ENCODE measurements at places on chromosomes 1 and 21.

DNA sequence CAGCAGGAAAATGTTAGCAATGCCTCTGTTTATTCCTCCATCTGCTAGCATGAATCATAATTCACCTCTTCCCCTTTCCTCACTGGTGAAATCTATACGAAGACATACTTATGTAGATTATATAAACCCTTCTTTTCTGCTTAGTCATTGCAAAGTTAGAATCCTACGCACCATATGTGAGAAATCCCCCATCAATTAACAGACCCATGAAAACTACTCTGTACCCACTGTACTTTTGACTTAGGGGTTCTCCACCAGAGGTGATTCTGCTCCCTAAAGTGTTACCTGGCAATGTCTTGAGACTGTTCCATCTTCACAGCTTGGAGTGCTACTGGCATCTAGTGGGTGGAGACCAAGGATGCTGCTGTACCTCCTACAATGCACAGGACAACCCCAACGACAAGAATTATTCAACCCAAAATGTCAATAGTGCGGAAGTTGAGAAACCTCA is 49.6 kb upstream of the KCTD3 start:
- no peak for DNase-seq

- DNase-seq, result no peak
Observed at GRCh38 chr1:184635347-184635979, 119.2 kb downstream of the EDEM3 start.

DNA sequence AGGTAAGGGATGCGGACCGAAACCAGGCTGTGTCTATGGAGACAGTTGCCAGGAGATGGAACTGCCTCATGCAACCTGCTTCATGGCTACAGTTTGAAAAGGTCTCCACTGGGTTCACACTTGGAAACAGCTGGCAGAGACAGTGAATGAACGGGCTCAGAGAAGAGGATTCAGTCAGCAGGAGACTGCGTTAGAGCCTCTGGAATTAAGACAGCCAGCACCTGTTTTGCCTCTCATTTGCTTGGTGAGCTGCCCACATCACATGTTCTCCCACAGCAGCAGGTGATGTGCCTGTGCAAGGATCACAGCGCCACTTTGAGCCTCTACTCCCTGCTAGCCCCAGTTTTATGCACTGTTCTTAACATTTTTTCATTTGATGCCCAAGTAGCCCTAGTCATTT is 321.0 kb downstream of the PLPP3 start:
- DNase-seq, result no peak

DNA sequence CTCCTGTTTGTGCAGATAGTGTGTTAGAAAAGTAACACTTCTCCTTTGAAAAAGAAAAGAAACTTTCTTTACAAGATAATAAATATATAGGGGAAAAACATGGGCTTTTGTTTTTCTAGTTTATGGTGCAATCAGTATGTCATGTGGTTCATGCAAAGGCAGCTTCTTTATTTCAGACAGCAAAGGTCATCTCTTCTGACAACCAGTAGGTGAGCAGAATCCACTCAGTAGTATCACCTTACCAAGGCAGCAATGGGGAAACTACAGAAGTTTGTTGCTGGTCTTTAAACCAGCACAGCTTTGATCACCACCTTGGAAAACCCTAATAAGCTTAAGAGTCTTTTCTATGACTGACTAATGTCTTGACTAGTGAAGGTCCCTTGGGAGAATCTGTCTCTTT is 13.0 kb upstream of the SAMSN1 start:
- DNase-seq, result no peak

DNA sequence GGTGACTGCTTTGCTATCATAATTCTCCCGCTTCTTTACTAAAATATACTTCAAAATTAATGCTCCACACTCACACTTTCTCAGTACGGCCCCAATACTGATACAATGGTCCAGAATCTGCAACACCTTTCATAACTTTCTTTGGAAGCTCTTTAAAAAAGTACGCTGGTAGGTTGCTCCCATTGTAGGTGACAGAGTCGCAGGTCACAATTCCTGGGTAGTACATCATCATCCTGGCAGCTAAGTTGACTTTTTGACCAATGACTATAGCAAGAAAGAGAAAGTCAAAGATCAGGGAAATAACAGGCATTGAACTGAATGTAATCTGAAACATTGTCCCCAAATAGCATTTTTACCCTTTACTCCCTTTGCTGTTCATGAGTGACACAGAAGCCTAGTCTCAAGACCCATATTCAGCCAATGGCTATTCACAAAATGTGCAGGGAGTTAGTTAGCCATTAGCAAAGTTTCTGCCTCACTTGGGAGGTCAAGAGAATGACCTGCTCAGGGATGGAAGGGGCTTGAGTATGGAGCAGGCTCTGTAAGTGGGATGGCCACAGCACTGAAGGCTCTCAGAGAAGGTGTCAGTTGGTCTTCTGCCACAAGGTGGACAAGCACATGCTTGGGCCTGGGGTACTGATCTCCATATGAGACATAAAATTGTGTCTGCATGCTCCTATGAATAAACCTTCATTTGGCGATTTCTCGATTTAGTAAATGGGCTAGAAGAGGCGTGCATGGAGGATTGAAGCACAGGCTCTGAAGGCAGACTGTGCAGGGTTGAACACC is 35.4 kb downstream of the ADCY10 start:
- DNase-seq, result no peak

- no peak for DNase-seq
Observed at GRCh38 chr1:179038528-179039281, 13.0 kb downstream of the FAM20B start.

GRCh38 chr1:32647308-32648134 is 2.8 kb downstream of the ZBTB8OS start:
- no peak for DNase-seq

DNA sequence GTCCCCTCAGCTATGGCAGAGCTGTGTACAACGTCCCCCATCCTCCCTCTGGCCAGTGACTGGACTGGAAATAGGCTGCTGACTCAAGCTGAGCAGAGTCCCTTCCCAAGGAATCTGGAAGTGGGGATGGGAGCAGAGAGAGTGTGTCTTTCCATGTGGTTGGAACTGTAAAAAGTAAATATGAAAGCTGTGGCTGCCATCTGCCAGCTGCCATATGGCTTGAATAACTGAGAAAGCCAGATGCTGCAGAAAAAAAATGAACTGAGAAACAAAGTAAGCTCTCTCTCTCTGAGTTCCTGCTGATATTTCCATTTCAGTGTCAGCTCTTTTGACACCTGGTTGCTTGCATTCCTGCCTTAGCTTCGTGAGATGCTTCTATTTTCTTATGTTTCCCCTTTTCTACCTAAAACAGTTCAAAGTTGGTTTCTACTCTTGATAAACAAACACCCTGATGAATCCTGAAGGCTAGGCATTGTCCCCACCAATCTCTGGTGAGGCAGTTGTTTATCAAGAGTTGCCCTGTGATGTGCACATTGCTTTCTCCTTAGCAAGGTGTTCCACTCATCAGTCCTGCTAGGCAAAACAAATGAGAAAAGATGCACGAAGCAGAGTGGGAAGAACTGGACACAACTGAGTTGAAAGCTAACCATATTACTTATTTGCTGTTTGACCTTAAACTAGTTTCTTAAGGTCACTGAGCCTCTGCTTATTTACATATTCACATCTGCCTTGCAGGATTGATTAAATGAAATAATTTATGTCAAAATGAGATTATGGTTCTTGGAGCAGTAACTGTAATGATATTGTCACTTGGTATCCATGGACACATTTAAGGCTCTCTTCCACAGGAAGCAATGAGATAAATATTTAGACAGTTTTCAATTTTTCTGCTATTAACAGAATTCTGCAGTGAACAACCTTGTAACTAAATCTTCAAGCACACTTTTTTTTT is 16.6 kb upstream of the DR1 start:
- no peak for DNase-seq

GRCh38 chr1:206067486-206068227 is 14.7 kb downstream of the RHEX start:
- DNase-seq, result no peak

GRCh38 chr1:43319766-43320165 is 17.9 kb upstream of the MPL start:
- DNase-seq, result no peak

DNA sequence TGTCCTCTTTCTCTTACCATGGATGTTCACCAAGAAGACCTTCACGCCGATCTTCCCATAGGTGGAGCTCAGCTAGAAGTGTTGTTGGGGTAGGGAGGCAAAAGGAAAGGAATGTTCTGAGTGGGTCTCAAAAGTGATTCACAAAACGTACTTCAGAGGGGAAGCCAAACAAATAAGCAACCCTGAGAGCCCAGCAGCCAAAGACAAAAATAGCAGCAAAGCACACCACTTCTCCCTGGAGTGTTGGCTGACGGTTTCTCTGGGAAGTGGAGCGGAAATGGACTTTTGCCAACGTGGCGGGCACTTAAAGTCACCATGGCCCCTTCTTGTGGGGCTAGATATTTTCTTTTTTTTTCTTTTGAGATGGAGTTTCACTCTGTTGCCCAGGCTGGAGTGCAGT is 23.1 kb downstream of the SLC26A9 start:
- no peak for DNase-seq

DNA sequence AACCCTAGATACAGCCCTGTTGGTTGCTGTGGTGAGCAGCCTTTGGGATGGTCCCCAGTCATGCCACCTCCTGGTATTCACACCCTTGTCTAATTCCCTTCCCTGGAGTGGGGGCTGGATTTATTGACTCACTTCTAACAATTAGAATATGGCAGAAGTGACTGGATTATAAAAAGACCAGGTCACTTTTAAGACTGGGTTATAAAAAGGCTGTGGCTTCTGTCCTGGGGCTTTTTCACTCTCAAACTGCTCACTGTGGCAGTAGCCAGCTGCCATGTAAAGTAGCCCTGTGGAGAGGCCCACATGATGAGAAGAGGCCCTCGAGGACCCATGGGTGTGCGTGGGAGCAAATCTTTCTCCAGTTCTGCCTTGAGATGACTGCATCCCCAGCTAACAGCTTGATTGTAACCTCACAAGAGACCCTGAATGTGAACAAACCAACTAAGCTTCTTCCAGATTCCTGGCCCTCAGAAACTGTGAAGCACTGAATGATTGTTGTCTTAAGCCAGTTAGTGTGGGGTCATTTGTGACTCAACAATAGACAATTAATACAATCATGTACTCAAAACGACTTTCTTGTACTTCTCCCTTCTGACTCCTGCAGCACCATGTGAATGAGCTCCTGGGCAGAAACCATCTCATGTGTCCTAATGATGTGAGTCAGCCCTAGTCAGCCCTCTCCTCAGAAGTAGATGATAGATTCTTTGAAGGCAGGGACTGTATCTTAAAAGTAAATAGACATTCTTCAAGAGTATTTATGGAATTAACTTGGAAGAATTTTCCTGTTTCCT is 234.9 kb downstream of the TNR start:
- no peak for DNase-seq

DNA sequence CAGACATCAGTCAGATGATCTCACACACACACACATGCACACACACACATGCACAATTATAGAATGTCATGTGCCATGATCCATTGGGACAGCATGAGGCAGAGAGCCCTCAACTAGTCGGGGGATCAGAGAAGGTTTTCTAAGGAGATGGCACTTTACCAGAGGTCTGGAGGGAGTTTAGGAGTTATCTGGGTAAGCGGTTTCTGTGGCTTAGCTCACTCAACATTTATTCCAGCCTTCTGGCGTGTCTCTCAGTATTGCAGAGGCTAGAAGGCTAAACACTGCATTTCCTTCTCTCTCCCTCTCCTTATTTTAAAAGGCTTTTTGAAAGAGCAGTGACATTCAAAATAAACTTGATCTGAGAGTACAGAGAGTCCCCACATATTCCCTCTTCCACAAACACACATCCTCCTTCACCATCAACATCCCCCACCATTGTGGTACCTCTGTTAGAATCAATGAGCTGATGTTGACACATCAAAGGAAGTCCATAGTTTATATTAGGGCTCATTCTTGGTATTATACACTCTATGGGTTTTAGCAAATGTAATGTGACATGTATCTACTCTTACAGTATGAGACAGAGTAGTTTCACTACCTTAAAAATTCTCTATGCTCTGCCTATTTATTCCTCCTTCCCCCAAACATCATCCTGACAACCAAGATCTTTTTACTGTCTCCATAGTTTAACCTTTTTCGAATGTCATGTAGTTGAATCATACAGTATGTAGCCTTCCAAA is 9.0 kb upstream of the PLA2G2A start:
- DNase-seq, result no peak

All from cortex of kidney (tissue), 1 donor.